ENCODE measurements at places on chromosomes 12 and 14.
A peak's percentile ranks its signal among the peaks of the same experiment; 100 is the strongest.

- no peak for DNase-seq
Measured at GRCh38 chr14:31881531-31882310, 195.4 kb upstream of the ARHGAP5 start.

GRCh38 chr12:52608826-52609630, 7.8 kb upstream of the KRT72 start:
- DNase-seq = no peak

- no peak for DNase-seq
Measured at GRCh38 chr12:79406993-79407392, 283.8 kb downstream of the PAWR start.

- no peak for DNase-seq
Measured at GRCh38 chr14:54762296-54762695, 140.3 kb downstream of the GCH1 start.

DNA sequence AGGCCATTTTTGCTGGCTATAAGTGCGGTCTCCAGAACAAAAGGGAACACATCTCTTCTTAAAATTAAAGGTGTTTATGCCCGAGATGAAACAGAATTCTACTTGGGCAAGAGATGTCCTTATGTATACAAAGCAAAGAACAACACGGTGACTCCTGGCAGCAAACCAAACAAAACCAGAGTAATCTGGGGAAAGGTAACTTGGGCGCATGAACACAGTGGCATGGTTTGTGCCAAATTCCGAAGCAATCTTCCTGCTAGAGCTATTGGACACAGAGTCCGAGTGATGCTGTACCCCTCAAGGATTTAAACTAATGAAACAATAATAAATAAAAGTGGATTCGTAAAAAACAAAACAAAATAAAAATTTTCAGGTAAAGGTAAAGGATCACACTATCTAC, 33.4 kb downstream of the PKP2 start:
- no peak for DNase-seq

DNA sequence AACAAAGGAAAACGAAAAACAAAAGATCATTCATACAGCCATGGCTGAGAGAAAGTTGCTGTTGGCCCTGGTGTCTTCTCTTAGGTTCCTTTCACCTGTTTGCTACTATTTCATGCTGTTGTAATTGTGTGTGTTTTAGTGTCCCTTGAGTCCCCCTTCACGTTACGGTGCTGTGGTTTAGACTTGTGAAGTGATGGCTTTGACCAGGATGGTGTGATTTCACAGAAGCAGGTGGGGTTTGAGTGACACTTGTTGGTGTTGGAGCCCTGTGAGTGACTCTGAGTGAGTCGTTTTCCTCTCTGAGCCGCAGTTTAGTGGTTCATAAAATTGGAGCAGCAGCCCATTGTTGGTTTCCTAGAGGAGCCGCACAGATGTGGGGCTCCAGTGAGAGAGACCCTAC, 635.4 kb downstream of the VRK1 start:
- DNase-seq = peak; percentile 4

DNA sequence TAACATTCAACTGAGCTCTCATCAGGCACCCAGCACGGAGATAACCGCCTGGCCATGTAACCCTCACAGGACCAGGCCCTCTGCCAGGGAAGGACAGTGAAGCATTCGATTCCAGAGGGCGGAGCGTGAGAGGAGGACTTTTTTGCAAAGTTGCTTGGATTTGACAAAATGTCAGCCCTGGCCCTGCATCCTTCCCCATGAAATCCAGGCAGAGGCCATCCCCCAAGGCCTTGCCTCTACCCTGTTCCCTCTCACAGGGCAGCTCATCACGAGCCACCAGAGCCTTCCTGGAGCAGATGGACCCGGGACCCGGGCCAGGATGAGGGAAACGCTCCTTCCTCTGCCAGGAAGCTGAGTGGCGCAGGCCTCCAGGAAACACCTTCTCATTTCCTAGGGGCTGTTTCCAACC, 17.0 kb downstream of the CAMKK2 start:
- DNase-seq = no peak

GRCh38 chr14:56237398-56237797, 119.2 kb downstream of the PELI2 start:
- DNase-seq = no peak

- no peak for DNase-seq
Measured at GRCh38 chr14:78637908-78638475, 467.8 kb downstream of the NRXN3 start.

DNA sequence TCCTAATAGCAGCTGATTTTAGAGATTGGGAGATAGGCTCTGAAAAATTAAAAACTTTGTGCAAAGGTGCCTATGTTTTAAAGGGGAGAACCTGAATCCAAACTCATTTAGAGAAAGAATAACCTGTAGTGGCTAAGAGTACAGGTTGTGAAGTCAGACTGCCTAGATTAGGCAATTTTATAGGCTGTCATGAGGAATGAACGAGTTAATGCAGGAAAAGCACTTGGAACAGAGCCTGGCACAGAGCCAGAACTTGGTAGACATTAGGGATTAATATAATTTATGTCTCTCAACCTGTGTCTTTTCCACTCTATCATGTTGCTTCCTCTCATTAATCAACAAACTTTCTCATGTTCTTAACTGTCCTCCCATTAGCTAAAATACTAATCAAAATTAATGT, 98.1 kb downstream of the WIF1 start:
- no peak for DNase-seq

GRCh38 chr14:90617961-90618360, 198.3 kb downstream of the TTC7B start:
- no peak for DNase-seq

DNA sequence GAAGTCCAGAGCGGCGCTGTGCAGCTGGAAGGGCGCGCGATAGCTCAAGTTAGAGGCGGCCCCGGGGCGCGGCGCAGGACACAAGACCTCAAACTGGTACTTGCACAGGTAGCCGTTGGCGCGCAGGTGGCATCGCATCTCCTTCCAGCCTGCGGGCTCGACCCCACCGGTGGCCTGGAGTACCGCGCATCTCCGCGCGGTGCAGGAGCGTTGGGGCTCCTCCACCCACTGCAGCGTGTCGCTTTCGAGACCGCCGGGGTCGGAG, 553 bp downstream of the CLEC14A start:
- no peak for DNase-seq

DNA sequence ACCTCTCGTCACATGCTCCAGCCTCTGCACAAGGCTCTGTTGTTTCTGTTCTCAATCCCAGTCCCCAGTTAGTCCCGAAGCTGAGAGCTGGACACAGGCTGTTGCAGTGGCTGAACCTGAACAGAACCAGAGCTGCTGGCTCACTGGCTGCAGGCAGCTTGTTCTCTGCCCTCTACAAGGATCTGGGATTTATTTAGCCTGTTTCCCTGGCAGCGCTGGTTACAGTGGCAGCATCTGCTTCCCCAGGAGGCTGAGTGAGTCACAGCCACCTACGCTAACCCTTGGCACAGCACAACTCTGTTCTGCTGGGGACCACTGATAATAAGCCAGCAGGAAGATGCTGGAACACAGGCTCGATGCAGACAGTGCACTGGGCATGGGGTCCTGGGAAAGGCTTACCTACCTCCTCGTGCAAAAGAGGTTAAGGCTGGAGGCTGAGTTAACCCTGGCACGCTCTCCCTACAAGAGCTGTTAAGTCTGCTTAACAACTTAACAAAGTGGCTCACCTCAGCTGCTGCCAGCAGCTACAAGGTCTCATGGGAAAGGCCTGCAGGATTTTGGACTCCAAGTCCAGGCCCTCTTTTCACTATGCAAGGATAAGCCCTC, 299.6 kb downstream of the PCNX1 start:
- DNase-seq = no peak

GRCh38 chr14:92974541-92975345, 51.8 kb downstream of the CHGA start:
- no peak for DNase-seq

- no peak for DNase-seq
Measured at GRCh38 chr12:120959111-120959878, 19.0 kb upstream of the HNF1A start.

GRCh38 chr12:103140286-103140685, 182.8 kb downstream of the ASCL1 start:
- no peak for DNase-seq

DNA sequence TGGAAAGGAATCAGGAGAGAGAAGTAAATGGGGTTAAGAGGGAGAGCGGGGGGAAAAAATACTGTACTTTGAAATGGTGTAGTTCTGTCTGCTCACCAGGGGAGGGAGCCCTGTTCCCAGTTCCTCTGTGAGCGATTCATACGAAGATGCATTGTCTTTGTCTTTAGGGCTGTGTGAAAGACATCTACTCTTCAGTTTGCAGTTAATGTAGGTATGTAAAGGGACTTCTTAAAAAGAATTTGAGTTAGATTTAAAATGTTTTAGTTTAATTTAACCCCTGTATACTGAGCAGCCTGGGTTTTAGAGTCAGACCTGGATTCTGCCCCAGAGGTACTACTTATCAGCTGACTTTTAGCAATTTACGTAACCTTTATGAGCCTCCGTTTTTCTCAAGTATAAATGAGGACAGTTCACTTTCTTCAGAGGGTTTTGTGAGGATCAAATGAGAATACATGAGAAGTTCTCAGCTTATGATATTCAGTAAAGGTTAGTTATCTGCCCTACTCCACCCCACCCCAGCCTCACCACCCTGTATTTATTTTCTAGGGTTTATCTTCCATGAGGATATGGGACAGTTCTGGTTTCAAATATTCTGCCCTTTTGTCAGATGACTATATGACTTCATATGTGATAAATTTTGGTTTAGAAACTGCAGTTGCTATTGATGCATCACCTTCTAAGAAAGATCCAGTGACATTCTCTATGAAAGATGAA, 82.5 kb upstream of the EVL start:
- DNase-seq = peak; percentile 66
